ENCODE measurements at places on chromosomes 4 and X. TPM values are rescaled to one million over a fixed set of nuclear protein-coding genes. Genes with fewer than 3 reads are reported as not detected.

DNA sequence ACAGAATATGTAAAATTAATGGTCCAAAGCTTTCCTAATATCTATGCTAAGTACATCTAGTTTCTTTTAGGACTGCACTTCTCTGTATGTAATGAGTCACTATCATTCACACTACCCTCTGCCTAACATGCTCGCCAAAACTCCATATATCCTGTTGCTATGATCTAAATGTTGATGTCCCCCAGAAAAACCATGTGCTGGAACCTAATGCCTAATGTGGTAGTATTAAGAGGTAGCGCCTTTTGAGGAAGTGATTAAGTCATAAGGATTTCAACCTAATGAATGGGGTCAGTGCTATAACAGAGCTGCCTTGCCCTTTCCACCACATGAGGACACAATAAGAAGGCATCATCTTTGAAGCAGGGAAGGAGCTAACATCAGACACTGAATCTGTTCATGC is 34.9 kb upstream of the NFKB1 start:
- no peak for DNase-seq
- no peaks in the 10 kb centered on the region for H3K36me3 ChIP-seq
- no peak overlapping the region for H3K4me3 ChIP-seq

GRCh38 chr4:152294765-152295164 is 241.1 kb downstream of the FBXW7 start:
- no peak overlapping the region for H3K27ac ChIP-seq
- H3K4me3 ChIP-seq, result no peak overlapping the region
- no peaks in the 10 kb centered on the region for H3K36me3 ChIP-seq
- no peaks in the 10 kb centered on the region for H3K4me1 ChIP-seq
- DNase-seq, result no peak

GRCh38 chrX:95760356-95760755 is 924.3 kb upstream of the DIAPH2 start:
- no peaks in the 10 kb centered on the region for H3K36me3 ChIP-seq
- H3K27ac ChIP-seq, result no peak overlapping the region
- H3K27me3 ChIP-seq, result no peaks in the 10 kb centered on the region
- no peak for DNase-seq
- H3K4me3 ChIP-seq, result no peak overlapping the region
- H3K4me1 ChIP-seq, result no peaks in the 10 kb centered on the region

DNA sequence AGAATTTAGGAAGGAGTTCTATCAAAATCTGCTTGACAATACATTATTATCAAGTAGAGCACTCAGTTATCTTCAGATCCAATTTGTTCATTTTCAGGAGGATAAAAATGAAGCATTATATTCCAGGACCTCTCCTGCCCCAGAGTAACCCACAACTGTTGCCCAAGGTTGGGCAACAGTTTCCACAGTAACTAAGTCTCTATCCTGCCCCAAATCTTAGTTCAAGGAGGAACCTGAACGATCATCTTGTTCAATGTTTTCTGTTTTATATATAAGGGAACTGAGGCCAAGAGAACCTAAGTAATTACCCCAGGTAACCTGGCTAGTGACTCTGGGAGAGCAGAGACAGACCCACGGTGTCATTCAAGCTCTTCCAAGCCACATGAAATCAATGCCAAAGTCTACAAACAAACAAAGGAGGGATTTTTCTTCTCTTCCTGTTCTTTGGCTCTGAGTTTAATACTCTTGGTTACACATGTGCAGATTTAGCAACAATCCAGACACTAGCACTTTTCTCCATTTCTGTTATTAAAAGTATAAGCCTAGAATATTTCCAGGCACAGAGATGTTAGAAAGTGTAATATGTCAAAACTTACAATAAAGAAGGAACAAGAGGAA is 105.6 kb downstream of the C4orf51 start:
- no peaks in the 10 kb centered on the region for H3K36me3 ChIP-seq
- H3K27me3 ChIP-seq, result no peaks in the 10 kb centered on the region
- no peak for DNase-seq
- no peak overlapping the region for H3K4me3 ChIP-seq
- no peaks in the 10 kb centered on the region for H3K4me1 ChIP-seq

DNA sequence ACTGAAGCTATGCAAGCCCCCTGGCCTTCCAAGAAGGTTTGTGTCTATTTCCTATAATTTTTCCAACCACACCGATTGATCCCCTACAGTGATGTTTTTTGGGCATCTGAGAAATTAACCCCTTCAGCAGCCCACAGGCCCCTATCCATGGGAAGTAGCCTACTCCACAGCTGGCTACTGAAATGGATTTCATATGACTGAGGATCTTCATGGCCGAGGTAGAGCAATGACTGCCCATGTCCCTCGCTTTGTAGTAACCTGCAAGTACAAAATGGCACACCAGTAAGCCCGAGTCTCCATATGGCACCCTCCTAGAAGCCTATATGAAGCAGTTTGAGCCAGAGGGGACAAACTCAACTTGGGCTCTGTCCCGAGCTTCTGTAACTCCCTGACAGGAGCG is 36.8 kb downstream of the MAP9 start:
- no peaks in the 10 kb centered on the region for H3K4me1 ChIP-seq
- H3K36me3 ChIP-seq, result no peaks in the 10 kb centered on the region
- H3K27ac ChIP-seq, result no peak overlapping the region
- H3K27me3 ChIP-seq, result no peaks in the 10 kb centered on the region

DNA sequence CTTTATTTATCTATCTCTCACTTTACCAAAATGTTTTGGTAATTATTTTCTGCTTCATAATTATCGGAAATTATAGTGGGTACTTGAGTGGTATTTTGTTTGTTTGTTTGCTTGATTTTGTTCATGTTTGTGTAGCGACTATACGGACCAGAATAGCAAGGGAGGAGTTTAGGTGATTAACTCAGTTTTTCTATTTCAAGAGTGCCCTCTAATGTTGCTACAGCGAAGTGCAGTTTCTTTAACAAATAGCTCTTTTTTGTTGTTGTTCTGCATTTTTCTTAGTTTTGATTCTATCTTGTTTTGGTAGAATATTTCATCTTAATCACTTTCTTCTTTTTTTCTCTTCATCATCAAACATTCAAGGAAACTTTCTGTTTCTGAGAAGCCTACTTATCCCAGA is 40.8 kb upstream of the QRFPR start:
- no peak overlapping the region for H3K4me3 ChIP-seq
- H3K4me1 ChIP-seq, result no peaks in the 10 kb centered on the region
- H3K27me3 ChIP-seq, result no peaks in the 10 kb centered on the region
- no peak for DNase-seq
- H3K36me3 ChIP-seq, result no peaks in the 10 kb centered on the region

- H3K36me3 ChIP-seq, result no peaks in the 10 kb centered on the region
- no peaks in the 10 kb centered on the region for H3K4me1 ChIP-seq
- no peak overlapping the region for H3K27ac ChIP-seq
- H3K27me3 ChIP-seq, result no peaks in the 10 kb centered on the region
- H3K4me3 ChIP-seq, result no peak overlapping the region
- no peak for DNase-seq
These were observed 147.2 kb upstream of the MBNL3 start for GRCh38 chrX:132636080-132636479.

GRCh38 chr4:57633212-57633859 is 523.2 kb upstream of the IGFBP7 start:
- H3K4me1 ChIP-seq, result peaks cover 3% of the 10 kb centered on the region
- H3K27ac ChIP-seq, result no peak overlapping the region
- H3K36me3 ChIP-seq, result no peaks in the 10 kb centered on the region
- H3K27me3 ChIP-seq, result no peaks in the 10 kb centered on the region
- no peak overlapping the region for H3K4me3 ChIP-seq
- no peak for DNase-seq

DNA sequence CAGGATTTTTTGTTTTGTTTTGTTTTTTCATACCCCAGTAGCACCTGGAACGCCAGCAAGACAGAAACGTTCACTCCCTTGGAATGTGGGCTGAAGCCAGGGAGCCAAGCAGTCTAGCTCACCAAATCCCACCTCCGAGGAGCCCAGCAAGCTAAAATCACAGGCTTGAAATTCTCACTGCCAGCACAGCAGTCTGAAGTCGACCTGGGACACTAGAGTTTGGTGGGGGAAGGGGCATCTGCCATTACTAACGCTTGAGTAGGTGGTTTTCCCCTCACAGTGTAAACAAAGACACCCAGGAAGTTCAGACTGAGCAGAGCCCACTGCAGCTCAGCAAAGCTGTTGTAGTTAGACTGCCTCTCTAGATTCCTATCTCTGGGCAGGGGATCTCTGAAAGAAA is 99.6 kb upstream of the FGF16 start:
- H3K27ac ChIP-seq, result no peak overlapping the region
- H3K27me3 ChIP-seq, result no peaks in the 10 kb centered on the region
- no peaks in the 10 kb centered on the region for H3K36me3 ChIP-seq
- no peak for DNase-seq
- H3K4me1 ChIP-seq, result no peaks in the 10 kb centered on the region

GRCh38 chrX:11193035-11193469 is 81.9 kb downstream of the HCCS start:
- H3K4me3 ChIP-seq, result no peak overlapping the region
- H3K27me3 ChIP-seq, result no peaks in the 10 kb centered on the region
- no peaks in the 10 kb centered on the region for H3K4me1 ChIP-seq
- H3K36me3 ChIP-seq, result no peaks in the 10 kb centered on the region
- no peak overlapping the region for H3K27ac ChIP-seq
- DNase-seq, result no peak

- no peaks in the 10 kb centered on the region for H3K36me3 ChIP-seq
- peaks cover 15% of the 10 kb centered on the region for H3K4me1 ChIP-seq
- H3K4me3 ChIP-seq, result no peak overlapping the region
- DNase-seq, result no peak
These were observed 3.5 kb downstream of the ADH6 start for GRCh38 chr4:99215521-99215920.

- no peaks in the 10 kb centered on the region for H3K36me3 ChIP-seq
- no peaks in the 10 kb centered on the region for H3K4me1 ChIP-seq
These were observed 297.5 kb downstream of the ADAM29 start for GRCh38 chr4:175215657-175216056.

DNA sequence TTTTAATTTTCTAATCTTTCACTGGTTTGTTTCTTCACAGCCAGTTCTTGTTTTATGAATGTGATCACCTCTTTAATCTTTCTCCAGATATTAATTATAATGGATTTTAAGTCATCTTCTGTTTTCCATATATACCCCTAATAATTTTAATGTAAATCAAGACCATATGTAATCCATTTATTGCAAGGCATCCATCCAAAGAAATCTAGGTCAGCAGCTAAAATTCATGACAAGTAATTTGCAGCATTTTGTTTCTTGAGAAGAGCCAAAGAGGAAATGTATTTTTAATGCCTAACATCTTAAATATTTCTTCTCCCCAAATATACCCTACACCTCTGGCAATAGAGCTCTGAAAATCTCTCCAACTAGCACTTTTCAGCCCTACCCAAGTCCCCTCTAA is 81.1 kb downstream of the SUPT20HL2 start:
- H3K4me1 ChIP-seq, result no peaks in the 10 kb centered on the region
- DNase-seq, result no peak
- H3K4me3 ChIP-seq, result no peak overlapping the region
- no peak overlapping the region for H3K27ac ChIP-seq

DNA sequence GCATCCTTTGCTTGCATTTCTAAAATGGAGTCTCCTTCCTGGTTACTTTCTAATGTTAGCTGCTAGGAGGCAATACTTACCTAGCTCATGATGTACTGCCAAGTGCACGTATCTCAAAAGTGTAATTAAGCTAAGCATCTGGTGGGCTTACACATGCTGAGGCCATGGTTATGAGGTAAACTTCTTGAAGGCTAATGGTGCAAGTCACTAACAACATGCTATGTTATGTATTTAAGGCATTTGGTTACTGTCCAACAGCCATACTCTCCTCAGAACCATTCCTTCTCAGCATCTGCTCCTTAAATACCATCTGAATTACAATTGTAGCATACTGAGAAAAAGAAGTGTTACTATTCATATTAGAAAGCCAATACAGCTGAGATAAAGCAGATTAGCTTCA is 318.6 kb upstream of the BMP3 start:
- H3K4me1 ChIP-seq, result no peaks in the 10 kb centered on the region
- no peaks in the 10 kb centered on the region for H3K36me3 ChIP-seq

GRCh38 chrX:125101971-125102755 is 217.5 kb upstream of the TEX13C start:
- H3K27ac ChIP-seq, result no peak overlapping the region
- no peaks in the 10 kb centered on the region for H3K27me3 ChIP-seq
- no peaks in the 10 kb centered on the region for H3K4me1 ChIP-seq
- no peaks in the 10 kb centered on the region for H3K36me3 ChIP-seq
- H3K4me3 ChIP-seq, result no peak overlapping the region

DNA sequence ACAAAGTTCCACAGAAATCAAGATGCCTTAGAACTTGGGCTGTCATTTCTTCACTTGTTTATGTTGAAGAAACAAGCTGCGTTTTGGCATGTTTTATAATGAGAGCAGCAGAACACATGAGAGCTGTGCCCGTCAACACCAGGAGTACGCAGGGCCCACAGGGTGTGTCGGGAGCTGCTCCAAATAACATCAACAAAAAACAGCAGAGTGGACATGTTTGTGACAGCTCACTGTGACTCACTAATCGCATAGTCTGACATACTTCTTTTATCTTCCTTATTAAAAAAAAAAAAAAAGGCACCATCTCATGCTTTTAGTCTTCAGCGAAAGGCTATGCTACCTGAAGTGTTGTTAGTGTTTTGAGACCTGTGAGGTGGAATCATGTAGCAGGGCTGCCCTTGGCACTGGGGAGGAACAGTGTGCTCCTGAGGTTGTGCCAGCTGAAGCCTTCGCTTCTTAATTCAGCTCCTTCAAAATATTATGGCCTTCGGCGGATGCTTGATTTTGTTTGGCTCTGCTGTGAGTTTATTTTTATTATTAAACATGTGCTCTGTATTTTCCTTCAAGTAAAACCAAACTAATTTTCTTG is 32.8 kb downstream of the FHDC1 start:
- H3K4me3 ChIP-seq, result no peak overlapping the region
- H3K36me3 ChIP-seq, result no peaks in the 10 kb centered on the region
- peaks cover 8% of the 10 kb centered on the region for H3K4me1 ChIP-seq

DNA sequence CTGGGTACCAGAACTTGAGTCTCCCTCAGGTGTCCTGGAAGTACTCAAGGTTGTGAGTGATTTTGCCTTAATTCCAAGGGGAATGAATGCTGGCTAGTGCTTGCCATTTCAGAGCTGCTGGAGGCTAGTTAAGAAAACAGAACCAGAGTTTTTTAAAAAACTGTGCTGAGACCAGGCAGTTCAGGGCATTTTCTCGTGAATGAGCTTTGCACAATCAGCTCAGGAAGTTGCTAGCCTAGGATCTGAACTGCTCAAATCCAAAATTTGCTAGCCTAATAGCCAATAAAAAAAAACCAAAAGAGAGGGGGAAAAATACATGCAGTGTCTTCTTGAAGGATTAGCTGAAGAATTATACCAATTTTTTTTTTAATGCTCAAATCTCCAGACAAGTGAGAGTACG is 292.7 kb downstream of the FBXW7 start:
- no peaks in the 10 kb centered on the region for H3K36me3 ChIP-seq
- no peaks in the 10 kb centered on the region for H3K27me3 ChIP-seq
- DNase-seq, result no peak
- no peak overlapping the region for H3K27ac ChIP-seq

Gene UGT2A1
- not detected for total RNA-seq

Gene FAM47E
- 1.5 TPM for total RNA-seq

Gene SLC10A4
- not detected for total RNA-seq

Gene CENPVL3
- not detected for total RNA-seq

Gene BTK
- total RNA-seq, result 7.9 TPM

Gene DUSP21
- total RNA-seq, result not detected

Gene C4orf50
- not detected for total RNA-seq

Gene PDLIM5
- 133 TPM for total RNA-seq
